Activated T-cell treated with anti-CD3 and anti-CD28 coated beads for 48 hours (primary cell): ENCODE measurements at places on chromosomes 5 and 9.

DNA sequence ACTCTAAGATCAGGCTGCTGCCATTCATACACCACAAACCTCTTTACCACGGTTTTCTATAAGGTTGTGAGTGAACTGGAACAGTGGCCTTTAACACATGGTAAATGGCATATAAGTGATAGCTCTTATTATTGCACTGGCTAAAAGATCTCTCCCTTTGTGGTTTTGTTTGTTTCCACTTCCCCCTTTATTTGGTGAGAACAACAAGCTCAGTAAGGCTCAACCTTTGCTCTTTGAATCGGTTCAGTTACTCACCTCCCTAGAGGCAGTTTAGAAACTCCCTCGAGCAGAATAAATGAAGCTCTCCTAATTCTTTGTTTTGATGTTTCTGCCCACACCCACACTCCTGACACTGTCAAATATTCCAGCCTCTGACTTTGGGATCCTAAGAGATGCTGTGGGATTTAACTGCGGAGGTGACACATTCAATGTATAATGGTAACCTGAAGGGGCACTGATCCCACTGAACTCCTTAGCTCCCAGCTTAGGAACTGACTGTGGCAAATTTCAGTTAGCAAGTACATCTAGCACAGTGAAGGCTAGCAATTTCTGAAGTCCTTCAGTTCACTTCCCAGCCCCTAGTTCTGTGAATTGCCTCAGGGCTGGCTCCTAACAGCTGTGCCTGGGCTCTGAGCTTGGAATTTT, 22.5 kb upstream of the RAD23B start:
- DNase-seq, result no peak

DNA sequence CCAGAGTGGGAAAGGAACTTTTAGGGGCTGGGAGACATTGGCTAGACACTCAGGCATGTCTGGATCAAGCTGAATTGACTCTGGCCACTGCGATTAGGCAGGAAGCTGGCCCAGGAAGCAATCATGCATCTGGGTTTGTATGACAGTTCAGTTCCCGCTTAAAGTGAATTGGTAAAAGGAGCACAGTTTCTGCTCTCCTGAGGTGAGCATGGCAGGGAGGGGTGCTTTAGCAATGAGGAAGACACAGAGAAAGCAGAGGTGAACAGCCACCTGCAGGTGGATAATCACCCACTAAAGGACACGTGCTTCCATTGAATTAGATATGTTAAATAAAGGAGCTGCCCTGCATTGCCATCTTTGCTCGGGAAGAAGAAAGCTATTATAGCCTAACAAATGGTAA, 248.1 kb upstream of the MAP3K1 start:
- no peak for DNase-seq

- no peak for DNase-seq
Observed at GRCh38 chr5:97998941-97999340, 774.5 kb upstream of the RGMB start.

- no peak for DNase-seq
Observed at GRCh38 chr9:107306308-107306707, 23.2 kb downstream of the RAD23B start.

DNA sequence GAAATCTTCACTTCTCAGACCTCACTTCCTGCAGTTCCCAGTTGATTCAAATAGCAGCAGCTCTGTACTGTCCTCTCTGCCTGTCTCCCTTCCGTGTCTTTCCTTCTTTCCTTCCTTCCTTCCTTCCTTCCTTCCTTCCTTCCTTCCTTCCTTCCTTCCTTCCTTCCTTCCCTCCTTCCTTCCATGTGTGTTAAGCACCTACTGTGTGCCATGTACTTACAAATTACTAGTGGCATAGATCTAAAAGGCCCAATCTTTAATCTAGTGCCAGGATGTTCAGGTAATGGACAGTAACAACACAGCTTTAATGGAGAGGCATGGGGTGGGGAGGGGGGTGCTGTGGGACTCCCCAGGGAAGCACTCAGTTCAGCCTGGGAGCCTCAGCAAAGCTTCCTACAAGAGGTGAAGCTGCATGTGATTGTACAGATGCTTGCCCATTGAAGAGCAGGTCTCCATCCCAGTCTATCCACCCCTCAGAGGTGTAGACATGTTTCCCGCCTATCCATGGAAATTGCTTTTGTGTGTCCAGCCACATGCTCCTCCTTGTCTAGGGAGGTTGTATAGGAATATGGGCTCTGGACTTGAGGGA, 106.0 kb downstream of the RGS3 start:
- no peak for DNase-seq

DNA sequence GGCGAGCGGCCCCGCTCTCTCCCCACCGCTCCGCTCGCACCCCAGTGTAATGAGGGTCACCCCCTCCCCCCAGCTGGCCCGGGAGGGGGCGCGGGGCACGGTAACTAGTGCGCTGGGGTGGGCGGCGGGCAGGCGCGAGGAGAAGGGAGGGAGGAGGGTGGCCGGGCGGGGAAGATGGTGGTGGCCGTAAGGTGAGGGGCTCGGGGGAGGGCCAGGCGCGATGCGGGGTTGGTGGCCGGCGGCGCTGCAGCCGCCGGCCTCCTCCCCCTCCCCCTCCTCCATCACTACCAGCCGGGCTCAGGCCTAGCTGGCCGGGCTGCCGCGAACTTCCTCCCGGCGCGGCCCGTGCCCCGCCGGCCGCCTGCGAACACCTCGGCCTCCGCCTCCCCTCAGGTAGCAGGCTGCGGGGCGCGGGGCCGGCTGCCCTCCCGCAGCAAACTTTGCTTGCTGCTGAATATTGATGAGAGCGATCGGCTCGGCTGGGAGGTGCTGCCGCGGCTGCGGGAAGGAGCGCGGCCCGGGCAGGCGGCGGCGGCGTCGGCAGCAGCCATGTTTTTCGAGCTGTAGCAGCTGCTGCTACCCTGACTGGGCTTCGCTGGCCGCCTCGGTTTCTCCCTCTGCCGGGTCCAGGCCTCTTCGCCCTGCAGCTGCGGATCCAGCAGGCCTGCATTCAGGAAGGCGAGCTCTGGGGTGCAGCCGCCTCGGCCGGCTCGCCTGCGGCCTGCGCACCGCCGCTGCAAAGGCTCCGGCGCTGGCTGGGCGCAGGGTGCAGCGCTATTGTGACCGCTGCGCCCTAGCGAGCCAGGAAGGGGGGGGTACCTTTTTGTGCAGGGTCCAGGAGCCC, 502 bp downstream of the NSD1 start:
- peak; percentile 42 for DNase-seq

GRCh38 chr5:96252596-96252995, 180.5 kb downstream of the PCSK1 start:
- no peak for DNase-seq

DNA sequence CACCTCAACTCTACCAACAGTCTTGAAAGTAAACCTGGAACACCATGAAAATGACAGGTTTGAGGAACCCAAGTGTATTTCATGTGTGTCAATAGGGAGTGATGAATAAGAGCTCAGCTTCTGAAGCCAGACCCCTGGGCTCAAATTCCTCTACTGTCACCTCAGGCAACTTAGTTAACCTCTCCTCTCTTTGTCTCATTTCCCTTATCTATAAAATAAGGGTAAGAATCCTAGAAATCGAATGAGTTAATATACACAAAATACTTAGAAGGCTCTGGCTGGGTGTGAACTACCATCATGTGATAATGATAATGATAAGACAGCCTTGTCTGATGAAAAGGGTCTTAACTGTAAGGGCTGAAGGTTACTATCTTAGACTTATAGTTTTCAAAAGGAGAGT, 66.3 kb downstream of the PIP5K1B start:
- DNase-seq, result no peak

GRCh38 chr9:133355881-133356357, 368 bp downstream of the SURF1 start:
- no peak for DNase-seq

GRCh38 chr5:157570531-157571200, 4.9 kb downstream of the ADAM19 start:
- DNase-seq, result no peak

- no peak for DNase-seq
Observed at GRCh38 chr5:72445969-72446368, 61.2 kb downstream of the ZNF366 start.

GRCh38 chr5:16712178-16712577, 95.4 kb upstream of the RETREG1 start:
- DNase-seq, result no peak

DNA sequence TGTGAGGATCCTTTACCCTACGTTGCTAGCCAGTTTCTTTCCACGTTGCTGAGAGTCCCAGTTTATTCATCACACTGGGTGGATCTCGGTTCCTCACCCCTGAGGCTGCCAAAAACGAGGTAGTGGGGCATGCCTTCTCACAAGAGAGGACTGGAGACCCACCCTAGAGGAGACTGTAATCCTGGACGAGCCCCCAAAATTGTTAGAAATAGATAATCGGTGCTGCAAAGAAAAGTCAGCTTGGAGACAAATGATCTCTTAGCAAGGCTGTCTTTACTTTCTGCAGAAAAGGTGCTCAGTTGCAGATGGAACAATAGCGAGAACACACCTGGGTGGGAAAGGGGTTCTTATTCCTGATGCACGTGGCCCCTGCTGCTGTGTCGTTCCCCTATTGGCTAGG, 101.8 kb downstream of the TMEM167A start:
- no peak for DNase-seq

GRCh38 chr9:33082538-33083326, 6.3 kb upstream of the SMU1 start:
- DNase-seq, result no peak

GRCh38 chr9:5112646-5113045, 72.8 kb downstream of the INSL6 start:
- no peak for DNase-seq

GRCh38 chr5:158886086-158886485, 213.6 kb downstream of the EBF1 start:
- no peak for DNase-seq
